ENCODE measurements at places on chromosomes 13 and 19.
A peak's percentile ranks its signal among the peaks of the same experiment; 100 is the strongest.

DNA sequence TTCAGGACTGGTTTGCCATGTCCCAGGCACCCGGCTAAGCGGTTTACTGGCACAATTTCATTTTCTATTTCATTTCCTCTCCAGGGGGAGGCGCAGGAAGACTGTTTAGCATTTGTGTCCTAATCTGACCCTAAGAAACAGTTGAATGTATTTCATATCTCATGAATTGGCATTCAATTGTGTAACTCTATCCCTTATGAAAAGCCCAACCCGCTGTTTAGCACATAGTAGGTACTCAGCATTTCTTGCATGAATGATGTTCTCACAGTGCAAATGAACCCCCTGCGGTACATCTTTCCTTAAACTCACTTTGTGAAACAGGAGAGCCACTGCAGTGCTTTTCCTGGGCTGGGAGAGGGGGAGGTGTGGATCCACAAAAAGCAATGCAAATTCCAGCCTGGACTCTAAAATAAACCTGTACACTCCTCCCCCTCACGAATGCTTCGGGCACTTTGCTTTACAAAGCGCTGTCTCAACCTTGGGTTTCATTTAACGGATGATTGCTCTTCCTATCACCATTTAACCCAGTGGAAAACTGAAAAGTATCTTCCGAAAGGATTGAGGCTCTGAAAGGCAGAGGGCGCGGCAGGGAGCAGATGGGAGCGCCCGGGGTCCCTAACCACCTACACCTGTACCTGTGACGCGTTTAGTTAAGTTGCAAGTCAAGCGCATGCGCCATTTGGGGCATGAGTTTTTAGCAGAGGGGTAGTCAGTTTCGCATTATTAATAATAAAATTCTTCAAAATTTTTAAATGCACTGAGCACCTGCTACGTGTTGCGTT is 1.2 kb upstream of the EEF2 start:
- DNase-seq = peak; percentile 62

- no peak for DNase-seq
Observed at GRCh38 chr13:27927444-27928352, 7.9 kb downstream of the PDX1 start.

DNA sequence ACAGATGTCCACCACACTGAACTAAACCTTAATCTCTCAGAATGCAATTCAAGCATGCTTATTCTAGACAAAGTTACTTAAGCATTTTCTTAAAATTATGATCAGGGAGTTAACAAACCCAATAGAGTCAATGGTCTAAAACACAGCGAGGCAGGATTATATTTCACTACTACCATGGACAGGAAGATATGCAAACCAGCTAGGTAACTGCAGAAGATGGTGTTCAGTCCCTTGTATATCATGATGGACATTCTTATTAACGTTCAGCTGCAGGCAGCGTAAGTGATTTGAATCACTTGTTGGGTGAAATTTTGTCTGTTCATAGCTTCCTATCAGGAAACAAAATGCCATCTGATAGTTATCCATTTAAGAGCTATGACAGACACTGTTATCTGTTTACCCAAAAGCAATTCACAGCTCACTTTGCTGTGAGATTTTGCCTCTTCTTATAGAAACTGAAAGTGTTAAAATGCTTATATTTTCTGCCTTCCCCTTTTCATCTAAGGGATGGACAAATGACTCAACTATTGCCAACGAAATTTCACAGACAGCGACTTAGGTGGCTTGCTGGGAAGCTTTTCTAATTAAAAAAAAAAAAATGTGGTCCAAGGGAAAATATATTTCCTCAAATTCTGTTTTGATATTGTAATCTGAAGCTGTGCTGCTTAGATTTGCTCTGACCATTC is 591.9 kb downstream of the DACH1 start:
- DNase-seq = no peak

DNA sequence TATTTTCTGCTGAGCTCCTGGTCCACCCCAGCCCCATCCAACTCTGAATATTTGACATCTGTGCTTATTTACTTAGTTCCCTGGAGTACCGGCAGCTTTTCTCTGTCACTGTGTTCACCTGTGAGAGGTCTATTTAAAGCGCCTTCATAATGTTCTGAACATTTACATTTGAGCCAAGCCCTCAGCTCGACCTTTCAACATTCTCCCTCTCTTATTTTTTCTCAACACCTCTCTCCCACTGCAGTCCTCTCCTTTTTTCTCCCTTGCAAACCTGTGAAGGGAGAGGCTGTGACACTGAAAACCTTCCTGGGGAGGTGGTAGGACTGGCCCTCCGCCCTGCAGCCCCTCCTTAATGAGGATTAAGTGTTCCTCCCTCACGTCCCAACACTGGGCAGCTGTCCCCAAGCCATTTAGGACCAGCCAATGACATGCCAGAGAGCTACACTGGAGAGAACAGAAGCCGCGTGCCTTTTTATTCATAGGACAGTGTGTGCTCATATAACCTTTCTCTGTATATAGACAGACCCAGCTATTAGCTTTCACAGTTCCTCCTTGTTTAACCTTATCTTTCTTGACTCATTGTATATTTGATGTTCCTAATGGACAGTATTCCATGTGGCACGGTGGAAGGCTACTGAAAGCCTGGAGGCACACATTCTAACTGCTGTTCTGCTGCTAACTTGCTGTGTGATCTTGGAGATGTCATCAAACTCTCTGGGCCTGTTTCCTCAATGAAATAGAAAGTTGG is 134.8 kb downstream of the NUFIP1 start:
- DNase-seq = no peak

DNA sequence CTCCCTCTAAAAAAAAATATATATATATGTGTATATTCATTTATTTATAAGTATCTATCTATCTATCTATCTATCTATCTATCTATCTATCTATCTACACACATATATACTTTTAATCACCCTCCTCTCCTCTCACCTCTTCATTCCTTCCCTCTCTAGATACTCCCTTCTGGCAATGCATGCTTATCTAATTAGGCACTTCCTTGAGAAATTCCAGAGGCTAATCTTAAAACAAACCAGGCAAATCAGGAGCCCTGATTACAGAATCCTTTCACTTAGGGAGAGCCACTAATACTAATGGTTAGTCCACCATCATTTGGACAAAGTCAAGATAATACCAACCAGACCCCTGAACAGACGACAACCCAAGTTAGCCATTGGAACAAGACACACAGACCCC is 17.6 kb downstream of the CD70 start:
- no peak for DNase-seq

DNA sequence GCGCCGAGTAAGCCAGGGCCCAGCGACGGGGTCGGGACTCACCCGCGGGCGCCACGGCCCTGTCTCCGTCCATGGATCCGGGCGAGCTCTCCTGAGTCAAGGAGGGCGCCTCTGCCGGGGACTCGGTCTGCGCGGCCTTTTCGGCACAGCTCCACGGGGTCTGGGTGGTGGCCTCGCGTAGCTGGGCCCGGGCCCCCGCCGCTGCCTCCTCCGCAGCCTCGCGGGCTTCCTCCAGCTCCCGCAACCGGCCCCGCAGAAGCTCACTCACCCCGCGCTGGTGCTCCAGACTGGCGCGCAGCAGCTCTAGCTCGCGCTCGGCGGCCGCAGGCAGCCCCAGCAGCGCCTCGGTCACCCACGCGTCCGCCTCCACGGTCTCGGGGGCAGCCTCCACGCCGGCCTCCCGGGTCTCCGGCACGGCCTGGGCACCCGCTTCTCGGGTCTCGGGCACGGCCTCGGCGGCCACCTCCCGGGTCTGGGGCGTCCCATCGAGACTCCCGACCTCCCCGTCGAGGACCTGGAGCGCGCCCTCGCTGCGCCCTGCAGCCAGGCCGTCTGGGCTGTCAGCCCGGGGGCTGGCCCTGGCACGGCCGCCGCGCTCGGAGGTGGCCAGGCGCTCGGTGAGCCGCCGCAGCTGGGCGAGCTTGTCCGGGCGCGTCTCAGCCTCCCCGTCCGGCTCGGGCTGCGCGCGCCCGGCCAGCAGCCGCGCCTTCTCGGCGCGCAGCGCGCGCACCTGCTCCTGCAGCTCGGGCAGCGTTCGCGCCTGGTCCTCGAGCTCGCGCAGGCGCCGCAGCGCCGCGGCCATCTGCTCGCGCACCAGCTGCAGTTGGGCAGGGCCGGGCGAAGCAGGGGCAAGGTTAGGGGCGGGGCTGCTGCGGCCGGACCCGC is 8.4 kb downstream of the KANK3 start:
- no peak for DNase-seq

GRCh38 chr13:63979951-63980350 is 2564.3 kb upstream of the PCDH20 start:
- DNase-seq = no peak

DNA sequence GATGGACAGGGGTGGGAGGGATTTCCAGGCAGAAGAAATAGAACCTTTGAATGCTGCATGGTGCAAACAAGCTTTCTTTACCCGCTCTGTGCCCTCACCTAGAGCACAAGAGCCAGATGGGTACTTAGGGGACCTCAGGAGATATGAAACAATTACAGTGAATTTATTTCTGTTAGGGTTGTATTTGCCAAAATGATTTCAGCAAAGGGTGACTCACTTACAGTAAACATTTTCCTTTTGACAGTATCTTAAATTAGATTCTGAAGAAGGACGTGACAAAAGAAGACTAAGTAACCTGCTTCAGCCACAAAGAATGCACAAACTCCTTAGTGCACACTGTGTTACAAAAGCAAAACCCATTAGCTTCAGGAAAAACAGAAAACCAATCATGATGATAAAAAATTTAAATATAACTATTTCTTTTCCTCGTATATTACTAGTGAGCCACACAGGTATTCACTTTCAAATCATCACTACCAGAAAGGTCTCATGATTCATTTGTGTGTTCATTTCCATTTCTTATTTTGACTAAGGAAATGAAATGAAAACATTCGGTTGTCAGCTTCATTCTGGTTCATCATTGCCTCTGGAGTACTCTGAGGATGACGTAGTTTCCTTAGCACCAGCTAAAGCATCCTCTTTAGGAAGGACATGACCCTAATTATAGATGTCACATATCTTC is 158.8 kb downstream of the NHLRC3 start:
- no peak for DNase-seq

- DNase-seq = no peak
Observed at GRCh38 chr13:77000475-77000874, 8.6 kb downstream of the CLN5 start.

GRCh38 chr13:94128430-94128829 is 351.1 kb downstream of the DCT start:
- peak; percentile 21 for DNase-seq

GRCh38 chr19:48635966-48636858 is 967 bp downstream of the DBP start:
- DNase-seq = no peak

DNA sequence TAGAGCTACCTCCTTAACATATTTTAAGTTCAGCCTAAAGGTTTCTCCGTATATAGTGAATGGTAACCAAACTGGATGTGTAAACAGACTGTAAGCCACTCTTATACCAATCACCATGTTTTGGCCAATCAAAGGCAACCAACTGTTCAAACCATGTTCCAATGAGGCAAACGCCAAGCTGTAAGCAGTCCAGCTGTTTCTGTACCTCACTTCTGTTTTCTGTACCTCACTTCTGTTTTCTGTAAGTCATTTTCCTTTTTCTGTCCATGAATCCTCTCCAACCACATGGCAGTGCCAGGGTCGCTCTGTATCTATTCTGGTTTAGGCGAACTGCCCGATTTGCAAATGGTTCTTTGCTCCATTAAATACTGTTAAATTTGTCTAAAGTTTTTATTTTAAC is 24.4 kb downstream of the COMMD6 start:
- no peak for DNase-seq
